ENCODE measurements at places on chromosomes 1 and 21.

GRCh38 chr1:11581445-11581991 is 72.7 kb downstream of the FBXO2 start:
- no peak for DNase-seq

DNA sequence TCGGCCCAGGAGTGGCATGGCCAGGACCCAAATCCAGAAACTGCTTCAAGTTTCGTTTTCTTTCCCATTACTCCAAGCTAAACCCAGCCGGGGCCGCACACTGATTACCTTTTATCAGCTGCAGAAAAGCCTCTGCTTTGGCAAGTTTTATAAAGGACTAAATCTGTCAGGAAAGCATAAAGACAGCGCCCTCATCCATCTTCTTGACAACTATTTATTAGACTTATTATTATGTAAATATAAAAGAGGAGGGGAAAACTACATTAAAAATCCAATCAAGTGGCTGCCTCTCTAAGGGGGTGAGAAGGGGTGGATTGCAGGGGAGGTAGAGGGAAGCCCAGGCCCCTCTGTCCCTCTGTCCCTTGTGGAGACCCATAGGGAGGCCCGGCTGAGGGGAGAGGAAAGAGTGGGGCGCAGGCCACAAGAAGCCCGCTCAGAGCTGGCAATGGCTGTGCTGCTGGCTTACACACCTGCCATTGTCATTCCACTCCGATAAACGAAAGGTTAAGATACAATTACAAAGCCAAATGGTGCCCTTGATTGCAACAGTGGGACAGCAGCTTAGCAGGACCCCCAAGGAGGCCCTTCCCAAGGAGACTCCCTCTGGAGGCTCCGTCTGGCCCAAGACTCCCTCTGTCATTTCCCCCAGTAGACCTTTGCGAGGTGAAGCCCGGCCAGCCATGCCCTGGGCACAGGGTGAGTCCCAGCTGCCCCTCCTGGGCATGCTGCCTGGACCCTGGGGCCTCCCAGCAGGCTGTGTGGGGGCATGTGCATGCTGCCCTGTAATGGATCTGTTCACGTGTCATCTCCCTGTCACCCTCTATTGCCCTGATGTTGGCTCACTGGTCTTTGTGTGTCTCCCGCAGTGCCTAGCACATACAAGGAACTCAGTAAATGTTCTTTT is 45.4 kb downstream of the KCND3 start:
- DNase-seq: no peak

DNA sequence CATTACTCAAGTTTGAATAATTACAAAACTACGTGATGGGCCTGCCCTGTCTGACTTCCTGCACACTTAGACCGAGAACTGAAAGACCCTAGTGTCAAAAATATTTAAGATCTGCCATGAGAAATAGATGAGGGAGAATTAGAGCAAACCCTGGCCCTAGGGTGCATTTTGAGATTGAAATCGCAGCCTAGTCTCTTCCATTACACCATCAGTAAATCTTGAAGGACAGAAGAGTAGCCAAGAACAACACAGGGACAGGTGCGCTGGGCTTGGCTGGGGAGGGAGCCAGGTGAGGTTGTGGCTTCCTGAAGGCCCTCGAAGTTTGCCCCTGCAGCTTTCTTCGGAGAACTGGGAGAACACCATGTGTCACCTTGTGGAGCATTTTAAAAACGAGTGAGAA is 36.7 kb upstream of the KIF26B start:
- no peak for DNase-seq

DNA sequence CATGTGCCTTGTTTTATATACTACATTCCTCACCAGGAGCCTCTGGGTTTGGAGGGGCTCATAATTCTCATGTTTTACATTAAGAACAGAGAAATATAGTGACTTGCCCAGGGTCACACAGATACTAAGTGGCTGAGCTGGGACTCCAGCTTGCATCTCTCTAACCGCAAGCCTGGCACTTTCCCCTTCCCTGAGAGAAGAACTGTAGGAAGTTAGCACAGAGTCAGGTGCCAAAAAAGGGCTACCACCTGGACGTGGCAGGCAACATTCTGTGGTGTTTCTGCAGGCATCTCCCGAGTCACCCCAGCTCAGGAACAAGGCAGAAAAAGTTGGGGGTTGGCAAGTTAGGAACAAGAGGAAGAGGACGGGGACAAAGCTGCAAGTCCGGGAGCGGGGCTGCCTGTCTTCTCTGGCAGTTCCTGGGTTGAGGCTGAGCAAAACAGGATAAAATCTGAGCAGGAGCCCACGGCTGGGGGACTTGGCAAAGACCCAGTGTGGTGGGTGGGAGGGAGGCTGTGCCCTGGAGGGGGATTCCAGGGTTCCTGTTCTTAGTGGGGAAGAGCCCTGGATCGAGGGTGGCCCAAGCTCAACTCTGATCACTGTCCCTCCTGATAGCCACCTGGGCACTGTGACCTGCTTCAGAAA is 9.8 kb downstream of the PLA2G5 start:
- no peak for DNase-seq

DNA sequence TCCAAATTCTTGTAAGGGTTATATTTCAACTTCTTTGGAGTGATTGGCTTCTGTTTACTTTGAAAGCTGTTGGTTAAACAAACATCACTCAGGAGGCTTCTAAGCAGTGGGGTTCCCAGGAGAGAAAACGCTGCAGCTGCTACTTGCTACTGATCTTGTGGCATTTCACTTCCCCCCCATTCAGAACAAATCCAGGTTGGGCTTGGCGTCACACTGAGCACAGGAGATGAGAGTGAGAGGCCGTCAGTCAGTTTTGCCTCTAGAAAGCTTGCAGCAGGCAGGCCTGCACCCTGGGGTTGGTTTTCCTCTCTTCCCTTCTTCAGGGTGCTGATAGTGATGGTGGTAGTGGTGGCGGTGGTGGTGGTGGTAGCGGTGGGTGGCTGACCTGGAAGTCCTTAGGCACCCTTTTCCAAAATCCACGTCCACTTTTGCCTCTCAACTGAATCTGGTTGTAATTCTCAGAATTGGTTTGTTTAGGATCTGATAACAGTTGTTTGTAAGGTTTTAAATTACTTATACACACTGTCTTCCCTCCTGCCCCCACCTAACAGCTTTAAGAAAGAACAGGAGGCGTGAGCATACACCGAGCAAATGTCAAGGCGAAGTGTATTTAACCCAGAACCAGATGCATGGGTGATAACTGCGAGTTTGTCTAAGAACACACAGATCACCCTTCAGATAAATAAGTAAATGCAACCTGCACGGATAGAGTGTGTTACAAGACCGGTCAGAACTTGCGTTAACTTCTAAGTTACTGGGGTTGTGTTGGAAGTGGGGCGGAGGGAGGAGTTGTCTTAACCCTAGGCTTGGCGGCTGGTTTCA is 3.2 kb upstream of the PROX1 start:
- peak; percentile 47 for DNase-seq

GRCh38 chr1:117760485-117760884 is 154.6 kb downstream of the TENT5C start:
- no peak for DNase-seq

All from SHP77 treated with DMSO at 0.1 percent for 48 hours (cell line).